ENCODE measurements at places on chromosomes 5 and 9.
A peak's percentile ranks its signal among the peaks of the same experiment; 100 is the strongest.

DNA sequence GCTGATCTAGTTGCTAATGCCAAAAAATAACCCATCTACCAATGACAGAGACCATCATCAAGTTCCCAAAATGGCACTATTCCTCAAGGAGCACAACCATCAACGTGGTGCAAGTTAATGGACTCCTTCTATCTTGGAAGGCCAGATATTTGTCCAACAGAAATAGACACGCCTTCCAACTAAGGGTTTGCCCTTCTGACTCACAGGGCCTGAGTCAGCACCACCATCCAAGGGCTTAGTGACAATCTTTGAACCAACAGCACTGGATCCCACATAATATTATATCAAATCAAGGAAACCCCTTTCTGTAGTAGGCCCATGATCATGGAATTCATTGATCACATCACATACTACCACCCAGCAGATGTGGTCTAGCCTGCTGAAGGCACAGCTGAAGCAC lies 84.3 kb downstream of the MED27 start:
- no peak for DNase-seq

DNA sequence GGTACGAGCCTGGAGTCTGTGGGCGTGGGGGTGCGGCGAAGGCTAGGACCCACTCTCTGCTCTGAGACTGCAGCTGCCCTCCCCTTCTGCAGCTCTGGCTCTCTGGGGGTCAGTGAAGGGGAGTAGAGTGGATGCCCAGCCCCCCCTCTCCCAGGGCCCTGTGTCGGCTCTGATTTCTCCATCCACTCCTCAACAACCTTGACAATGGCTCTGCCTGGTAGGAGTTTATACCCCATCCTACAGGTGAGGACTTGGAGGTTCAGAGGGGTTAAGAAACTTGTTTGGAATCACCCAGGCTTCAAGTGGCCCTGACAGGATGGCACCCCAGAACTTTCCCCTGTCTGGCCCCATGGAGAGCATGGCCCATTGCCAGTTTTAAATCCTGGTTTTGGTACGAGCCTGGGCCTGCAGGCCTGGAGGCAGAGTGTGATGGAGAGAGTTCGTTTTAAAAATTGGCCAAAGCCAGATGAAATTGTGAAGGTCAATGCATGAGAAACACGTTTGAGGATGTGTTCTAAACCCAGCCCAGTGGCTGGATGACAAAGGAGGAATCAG lies 22.3 kb downstream of the NCS1 start:
- DNase-seq, result no peak

GRCh38 chr9:99169982-99170761 lies 51.6 kb downstream of the ALG2 start:
- DNase-seq, result no peak

DNA sequence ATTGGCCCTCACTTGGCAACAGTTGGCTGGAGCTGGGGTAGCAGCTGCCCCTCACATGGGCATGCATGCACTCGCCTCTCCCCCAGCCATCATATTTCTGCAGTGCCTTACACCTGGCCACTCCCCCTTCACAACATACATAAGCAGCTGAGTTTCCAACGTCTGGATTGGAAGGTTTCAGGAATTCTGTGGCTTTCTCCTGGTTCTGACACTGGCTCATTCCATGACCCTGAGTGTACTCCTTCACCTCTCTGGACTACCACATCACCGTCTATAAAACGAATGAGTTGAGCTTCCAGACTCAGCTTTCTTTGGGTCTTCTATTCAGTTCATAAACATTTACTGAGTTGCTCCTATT lies 84.3 kb downstream of the GALNT10 start:
- no peak for DNase-seq

DNA sequence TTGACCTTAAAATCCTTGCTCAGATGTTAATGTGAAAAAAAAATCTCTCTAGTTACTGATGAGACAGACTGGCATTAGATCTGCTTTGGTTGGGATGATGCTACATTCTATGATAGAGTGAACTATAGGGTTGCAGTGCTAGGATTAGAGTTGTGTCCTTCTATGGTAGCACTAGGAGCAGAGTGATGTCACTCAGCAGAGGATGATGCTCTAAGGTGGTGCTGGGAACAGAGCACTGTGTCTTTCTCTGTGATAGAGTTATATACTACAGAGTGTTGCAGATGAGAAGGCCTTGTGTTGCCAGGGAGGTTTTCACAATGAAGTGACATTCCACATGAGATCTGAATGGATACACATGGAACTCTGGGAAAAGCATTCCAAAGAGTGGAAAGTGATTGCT lies 462.3 kb downstream of the CDH12 start:
- DNase-seq, result no peak

- no peak for DNase-seq
These were observed 14.6 kb upstream of the CFAP95 start for GRCh38 chr9:69805962-69806515.

- DNase-seq, result no peak
These were observed 26.2 kb downstream of the RAD23B start for GRCh38 chr9:107309271-107309670.

- no peak for DNase-seq
These were observed 28.5 kb upstream of the UNC5A start for GRCh38 chr5:176781638-176782570.

GRCh38 chr5:96726802-96727201 lies 64.6 kb downstream of the CAST start:
- DNase-seq, result no peak

GRCh38 chr5:26948921-26949320 lies 89.5 kb downstream of the CDH9 start:
- no peak for DNase-seq

DNA sequence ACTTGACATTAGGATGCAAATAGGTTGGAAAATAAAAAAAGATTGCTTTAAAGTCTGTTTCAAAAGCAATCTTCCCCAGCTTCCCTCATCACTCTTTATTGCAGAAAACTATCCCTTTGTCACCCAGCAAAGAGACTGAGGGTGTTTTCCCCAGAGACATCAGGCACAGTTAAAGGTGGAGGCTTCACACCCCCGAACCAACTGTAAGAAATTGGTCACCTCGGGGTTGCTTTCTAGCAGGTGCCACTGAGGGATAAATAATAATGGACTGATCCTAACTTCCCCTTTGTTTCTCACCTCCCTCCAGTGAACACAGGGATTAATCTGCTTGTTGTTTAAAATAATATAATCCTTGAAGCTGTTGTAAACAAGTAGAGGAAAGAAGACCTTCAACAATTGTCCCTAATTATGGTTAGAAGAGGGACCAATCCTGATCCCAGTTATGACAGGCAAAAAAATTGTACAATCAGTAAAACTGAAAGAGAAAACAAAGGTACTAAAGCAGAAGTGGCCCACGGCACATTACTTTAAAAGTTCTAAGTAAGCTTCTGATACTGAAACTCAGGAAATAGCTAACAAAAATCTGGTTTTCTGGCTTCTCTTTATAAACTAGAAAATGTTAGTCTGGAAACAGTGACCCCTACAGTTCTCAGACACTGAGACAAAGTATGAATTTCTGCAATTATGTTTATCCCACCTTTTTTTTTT lies 6.6 kb upstream of the PCSK1 start:
- no peak for DNase-seq

- peak; percentile 20 for DNase-seq
These were observed 34.5 kb upstream of the SLC46A2 start for GRCh38 chr9:112925058-112925641.

DNA sequence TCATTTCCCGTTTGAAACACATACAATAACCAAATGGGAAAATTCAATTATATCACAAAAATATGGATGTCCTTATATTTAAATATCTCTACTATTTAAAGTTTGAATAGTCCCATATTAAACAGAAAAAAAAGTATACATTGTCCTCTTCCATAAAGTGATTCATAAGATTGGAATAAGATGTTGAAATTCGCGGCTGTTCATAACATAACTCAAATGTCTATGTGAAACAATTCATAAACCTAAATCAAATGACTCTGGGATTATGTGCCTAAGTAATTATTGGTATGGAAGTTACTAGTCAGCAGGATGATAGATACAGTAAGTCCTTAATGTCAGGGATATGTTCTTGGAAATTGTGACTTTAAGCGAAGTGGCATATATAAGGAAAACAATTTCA lies 3.9 kb upstream of the EFNA5 start:
- no peak for DNase-seq

DNA sequence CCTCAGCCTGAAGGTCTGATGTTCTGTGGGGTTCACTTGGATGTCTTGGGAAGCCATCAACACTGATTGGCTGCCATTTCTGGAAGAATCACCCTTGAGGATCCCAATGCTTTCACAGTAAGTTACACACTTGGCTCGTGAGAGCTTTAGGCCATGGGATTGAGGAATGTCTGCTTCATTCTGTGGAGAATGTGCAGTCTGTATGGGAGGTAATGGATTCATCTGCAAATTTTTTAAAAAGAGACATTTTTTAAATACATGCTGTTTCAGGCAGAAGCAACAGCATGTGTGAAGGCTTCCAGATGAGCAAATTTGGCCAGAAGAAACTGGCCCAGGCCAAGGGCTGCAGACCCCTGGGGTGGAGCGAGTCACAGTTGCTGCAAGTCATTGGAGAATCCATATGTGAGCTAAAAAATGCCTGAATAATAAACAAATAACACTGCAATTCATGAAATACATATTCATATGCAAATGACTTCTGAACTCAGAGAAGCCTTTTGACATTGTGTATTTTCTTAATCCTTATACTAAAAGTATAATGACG lies 146.3 kb upstream of the RASEF start:
- no peak for DNase-seq

DNA sequence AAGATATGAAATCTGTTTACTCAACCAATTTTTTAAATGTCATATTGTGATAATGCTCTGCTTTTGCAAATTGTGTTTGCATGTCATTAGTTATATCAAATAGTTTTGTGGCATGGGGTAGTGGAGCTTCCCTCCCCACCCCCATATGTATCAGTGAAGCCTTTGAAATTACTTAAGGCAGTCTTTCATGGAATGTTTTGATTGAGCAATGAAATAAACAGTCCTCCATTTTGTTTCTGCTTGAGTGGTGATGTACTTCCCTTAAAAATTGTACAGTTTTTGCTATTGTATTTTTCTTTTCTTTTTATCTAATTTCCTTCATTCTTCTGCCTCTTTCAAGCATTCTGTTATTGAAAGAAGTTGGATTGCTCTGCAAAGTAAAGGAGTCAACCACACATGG lies 3.5 kb downstream of the SOWAHA start:
- DNase-seq, result no peak

GRCh38 chr9:129988607-129989361 lies 54.2 kb downstream of the FNBP1 start:
- DNase-seq, result no peak

DNA sequence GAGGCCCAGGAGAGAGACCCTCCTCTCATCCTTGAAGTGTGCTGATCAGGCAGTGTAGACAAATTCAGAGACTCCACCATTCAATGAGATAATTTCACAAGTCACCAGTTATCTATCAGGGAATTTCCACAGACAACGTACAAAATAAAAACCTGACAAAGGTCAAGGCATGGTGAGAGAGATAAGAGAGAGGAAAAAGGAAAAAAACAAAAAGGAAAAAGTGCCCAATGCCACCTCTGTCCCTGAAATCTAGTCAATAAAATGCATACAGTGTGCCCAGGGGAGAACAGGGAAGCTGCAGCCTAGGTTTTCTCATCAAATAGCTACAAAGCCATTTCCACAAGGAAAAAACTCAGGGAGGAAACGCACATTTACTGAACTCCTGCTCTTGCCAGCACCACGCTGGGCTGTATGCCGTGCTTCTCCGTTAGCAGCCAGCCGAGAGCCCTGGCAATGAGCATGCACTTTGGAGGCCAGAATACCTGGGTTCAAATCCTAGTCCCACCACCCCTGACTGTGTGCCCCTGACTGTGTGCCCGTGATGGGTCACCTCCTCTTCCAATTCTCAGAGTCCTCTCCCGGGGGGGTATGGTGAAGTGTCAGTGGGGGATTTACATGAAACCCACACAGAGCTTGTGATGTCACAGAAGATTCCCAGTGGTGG lies 11.6 kb downstream of the WHRN start:
- DNase-seq, result no peak

DNA sequence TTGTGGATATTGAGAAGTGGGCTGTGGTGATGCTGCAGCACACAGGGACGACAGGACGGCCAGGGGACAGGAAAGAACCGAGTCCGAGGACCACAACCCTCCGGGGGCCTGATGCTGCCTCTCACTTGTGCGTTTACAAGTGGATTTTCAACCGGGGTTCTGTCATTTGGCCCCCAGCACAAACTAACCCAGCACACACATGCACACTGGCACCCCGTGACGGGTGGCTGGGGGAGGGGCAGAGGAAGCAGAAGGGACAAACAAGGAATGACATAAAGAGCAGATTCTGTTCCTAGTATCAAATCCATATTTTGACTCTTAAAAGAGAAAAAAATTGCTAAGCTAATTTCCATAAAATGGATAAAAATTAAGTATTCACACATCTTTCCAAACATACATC lies 18.3 kb upstream of the ZFYVE16 start:
- DNase-seq, result no peak

DNA sequence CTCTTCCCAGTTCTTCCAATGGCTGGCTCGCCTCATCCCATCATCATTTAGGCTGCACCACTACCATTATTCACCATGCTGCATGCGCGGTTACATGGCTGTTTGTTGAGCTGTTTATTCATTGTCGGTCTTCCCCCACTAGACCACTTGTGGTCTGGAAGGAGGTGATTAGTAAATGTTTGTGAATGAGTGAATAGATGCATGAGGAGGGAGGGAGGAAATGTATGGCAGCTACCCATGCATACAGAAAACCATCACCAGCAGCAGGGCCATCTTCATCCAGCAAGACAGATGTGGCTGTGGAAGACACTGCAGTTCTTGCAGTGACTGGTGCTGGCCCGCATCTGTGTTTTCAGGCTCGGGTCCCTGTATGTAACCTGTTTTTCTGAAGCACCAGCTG lies 113.3 kb upstream of the SAP30L start:
- no peak for DNase-seq

GRCh38 chr9:136665704-136666371 lies 3.1 kb downstream of the EGFL7 start:
- DNase-seq, result no peak

DNA sequence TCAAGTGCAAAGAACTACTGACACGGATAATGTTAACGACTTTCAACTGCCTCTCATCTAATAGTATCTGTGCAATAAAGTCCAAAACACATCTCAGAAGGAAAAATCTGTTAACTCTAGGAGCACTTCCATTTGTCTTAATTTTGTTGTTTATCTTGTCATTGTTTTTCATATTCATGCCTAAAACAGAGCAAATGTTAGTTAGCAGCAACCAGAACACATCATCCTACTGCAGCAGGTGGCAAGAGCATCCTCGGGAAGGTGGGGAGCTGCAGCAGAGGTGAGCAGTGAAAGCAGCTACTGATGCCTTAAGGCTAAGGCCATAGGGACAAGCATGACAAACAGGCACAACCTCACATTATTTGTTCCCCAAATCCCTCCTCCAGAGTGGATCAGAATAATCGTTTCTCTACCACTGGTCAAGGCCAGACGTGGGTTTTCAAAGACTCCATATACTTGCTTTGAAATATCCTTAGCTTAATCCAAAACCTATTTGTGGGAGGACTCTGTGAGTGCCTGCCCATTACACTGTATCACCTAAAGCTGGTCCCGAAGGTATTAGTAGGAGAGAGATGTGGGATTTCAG lies 1.0 kb downstream of the HMGCS1 start:
- DNase-seq, result no peak

GRCh38 chr9:124475868-124476690 lies 25.8 kb downstream of the ADGRD2 start:
- DNase-seq, result no peak

GRCh38 chr5:163475411-163475810 lies 15.0 kb downstream of the HMMR start:
- no peak for DNase-seq
